Activated CD4-positive, alpha-beta memory T cell treated with anti-CD3 and anti-CD28 coated beads, Interleukin-2, amount 10 ng/mL, durations not matched to agents 7 days and 5 days (primary cell): ENCODE measurements at places on chromosomes 5 and 9. TPM values are rescaled to one million over a fixed set of nuclear protein-coding genes. Genes with fewer than 3 reads are reported as not detected.

The TLX3 gene
- total RNA-seq, result not detected

The TRAF1 gene
- total RNA-seq, result 73.6 TPM

The COL15A1 gene
- total RNA-seq, result 0.33 TPM

The TXNDC8 gene
- not detected for total RNA-seq

The EEIG1 gene
- total RNA-seq, result 212 TPM

The CCDC152 gene
- 2.5 TPM for total RNA-seq

The PCDHGA7 gene
- 0.08 TPM for total RNA-seq

The IL7R gene
- 273 TPM for total RNA-seq

The OLFM1 gene
- total RNA-seq, result not detected

The SHROOM1 gene
- 2.5 TPM for total RNA-seq

The FBP1 gene
- 0.65 TPM for total RNA-seq

The RBM18 gene
- 21.6 TPM for total RNA-seq
